ENCODE measurements at places on chromosomes 5 and 9.

GRCh38 chr5:84430863-84431663 lies 46.4 kb upstream of the EDIL3 start:
- DNase-seq = peak; percentile 11

DNA sequence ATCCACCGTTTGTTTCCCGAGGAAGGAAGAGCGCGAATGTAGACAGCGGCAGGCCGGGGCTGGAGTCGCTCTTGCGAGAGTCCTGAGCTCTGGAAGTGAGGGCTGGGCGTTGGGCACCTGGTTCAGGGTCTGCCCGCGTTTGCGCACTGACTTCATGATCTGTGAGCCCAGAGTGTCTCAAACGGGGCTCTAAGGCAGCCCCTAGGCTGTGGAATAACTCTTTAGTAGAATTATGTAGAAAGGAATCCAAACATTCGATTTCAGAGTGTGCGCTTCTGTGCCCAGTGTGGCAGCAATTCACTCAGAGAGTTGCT lies 478 bp upstream of the GGTA1 start:
- no peak for DNase-seq

GRCh38 chr5:171386861-171387344 lies 746 bp upstream of the NPM1 start:
- DNase-seq = no peak

- no peak for DNase-seq
Observed at GRCh38 chr5:87831499-87831898, 418.8 kb upstream of the CCNH start.

DNA sequence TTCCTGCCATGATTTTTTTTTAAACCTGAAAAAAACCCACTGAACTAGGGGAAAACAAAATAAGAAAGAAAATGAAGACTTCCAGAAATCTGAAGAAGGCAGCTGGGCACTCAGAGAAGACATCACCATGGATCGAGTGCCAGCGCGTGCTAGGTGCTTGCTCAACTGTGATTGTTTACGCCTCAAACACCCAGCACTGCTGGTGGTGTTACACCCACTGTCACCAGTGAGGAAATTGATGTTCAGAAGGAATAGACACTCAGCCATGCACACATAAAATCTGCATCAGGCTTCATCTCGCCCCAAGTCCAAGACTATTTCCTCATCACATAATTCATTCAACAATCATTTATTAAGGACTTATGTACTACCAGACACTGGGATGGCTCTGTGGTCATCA lies 82.1 kb downstream of the HRH2 start:
- DNase-seq = no peak

DNA sequence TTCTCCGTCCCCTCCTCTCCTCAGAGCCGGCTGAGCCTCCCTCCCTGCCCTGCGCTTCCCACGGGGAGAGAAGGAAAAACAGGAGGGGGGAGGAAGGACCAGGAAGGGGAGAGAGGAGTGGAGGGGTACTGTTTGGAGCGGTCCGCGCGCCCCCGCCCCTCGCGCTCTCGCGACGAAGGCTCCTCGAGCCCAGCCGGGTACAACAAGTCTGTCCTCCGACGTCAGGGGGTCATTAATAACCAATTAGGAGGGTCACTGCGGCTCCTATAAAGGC lies 480 bp upstream of the PRDM12 start:
- DNase-seq = no peak

DNA sequence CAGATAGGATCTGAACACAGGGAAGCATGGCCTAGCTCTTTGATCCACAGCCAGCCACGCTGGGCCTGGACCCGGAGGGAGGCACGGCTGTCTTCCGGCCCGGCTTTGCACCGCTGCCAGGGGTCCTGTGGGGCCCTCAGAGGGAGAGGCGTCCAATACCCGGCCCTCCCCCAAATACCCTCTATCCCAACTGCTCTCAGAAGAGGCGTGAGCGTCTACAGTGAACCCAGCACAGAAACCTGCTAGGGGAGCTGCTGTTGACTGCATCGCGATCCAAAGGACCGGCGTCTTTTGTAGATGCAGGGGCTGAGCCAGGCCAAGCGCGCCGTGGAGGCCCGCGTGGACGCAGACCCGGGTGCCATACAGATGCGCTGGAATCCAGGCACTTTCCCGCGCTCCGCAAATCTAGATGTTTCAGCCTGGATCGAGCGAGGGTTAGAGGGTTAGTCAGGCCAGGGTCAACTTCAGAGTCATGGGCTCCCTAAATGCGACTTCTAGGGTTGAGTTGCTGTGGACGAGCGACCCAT lies 1.1 kb upstream of the TCF7 start:
- no peak for DNase-seq

DNA sequence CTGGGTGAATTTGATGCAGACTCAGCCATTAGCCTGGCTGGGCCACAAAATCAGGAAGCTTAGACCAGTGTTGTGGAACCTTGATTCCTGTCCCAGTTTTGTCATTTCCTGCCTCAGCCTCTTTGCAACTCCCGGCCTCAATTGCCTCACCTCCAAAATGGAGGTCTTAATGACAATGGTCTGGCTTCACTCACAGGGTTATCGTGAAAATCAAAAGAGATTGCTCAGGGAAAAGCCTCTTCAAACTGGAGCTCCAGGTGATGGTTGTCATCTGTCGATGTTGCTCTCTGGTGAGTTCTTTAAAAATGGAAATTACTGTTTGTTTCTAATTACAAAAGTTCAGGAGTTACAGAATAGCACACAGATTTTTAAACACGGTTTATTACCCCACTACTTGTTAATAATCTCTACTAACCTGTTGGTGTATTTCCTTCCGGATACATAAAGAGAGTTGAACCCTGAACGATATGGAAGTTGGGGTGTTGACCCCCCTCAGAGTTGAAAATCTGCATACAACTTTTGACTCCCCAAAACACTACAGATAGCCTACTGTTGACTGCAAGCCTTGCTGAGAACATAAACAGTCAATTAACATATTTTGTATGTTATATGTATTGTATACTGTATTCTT lies 109.9 kb upstream of the CPEB4 start:
- DNase-seq = peak; percentile 30

- DNase-seq = peak; percentile 48
Observed at GRCh38 chr5:158642879-158643278, 456.8 kb downstream of the EBF1 start.

GRCh38 chr5:172691886-172692285 lies 50.8 kb downstream of the NEURL1B start:
- DNase-seq = no peak

DNA sequence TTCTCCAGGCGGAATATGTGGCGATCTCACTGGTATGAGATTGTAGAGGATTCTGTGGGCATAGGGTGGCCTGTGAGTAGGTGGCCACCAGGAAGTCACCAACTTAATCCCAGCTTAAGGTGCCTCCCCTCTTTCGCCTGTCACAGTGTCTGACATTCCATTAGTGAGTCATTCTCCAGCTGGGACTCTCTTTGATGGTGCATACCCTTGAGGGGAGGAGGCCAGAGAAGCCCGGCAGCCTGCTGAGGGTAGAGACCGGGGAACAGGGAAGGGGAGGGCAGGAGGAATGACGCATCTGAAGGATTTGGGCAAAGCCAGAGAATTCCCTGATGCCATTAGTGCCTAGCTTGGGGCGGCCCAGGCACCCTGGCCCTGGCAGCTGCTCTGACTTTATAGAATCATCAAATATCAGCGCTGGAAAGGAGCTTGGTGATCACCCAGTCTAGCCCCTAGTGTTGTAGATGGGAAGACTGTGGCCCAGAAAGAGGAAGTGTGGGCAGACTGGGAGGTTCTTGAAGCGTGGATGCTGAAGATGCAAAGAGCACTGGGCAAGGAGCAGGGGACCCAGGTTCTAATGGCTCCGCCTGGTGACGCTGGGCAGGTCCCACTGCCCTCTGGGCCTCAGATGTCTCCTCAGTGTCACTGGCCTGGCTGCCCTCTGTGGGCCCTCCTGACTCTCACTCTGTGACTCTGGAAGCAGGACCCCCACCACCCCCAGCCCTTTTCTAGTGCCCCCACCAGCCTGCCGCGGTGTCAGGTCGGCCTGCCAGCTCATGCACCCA lies 41.4 kb downstream of the DAB2IP start:
- DNase-seq = peak; percentile 44

DNA sequence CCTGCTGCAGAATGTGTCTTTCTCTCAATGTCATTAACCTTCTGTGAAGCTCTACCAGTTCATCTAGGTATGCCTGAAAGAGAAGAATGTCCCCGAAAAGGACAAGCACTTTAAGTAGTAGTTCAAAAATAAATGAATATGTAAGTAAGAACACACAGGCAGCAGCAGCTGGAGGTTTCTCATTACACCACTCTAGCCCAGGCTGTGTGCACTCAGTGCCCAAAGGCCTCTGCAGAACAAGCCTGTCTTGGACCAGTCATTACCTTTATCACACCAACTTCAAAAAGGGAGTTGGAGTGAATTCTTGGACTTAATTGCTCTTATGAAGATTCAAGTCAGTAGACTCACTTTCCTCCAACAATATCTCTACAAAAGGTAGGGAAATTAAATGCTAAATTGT lies 268.8 kb downstream of the MLLT3 start:
- DNase-seq = peak; percentile 40

DNA sequence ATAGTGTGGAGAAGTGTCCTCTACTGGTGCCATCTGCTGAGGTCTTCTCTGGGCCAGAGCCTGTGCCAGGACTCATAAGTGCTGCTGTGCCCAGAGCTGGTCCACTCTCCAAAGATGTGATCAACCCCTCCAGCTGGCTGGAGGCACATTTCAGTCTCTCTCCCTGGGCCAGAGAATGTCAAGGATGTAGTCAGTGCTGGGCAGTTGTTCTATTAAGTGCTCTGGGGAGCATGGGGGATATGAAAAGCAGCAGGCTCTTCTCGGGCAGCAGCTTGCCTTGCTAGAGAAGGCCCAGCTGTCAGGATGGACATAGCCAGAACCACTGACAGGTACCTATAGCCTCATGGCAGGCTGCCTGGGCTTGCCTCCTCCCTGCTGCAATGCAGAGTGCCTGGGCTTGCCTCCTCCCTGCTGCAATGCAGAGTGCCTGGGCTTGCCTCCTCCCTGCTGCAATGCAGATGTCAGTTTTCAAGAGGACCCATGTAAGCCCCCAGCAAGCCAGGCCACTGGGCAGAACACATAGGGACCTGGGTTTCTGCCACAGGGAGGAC lies 157.2 kb upstream of the PANK3 start:
- peak; percentile 30 for DNase-seq

DNA sequence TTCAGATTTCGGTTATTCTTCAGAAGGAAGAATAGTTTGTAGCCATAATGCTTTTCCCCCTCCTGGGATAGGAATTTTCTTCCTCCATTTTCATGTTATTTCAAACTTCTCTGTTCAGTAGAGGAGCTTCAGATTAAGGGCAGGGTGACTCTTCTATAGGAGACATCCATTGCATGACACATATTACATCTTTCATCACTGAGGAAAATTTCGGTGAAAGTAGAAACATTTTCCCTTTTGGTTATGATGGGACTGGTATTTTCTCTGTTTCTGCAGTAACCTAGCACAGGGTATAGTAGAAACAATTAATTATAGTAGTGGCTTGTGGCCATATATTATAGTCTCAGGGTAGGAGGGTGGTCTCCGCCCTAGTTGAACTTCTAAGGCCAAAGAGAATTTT lies 1.1 kb downstream of the IPO11 start:
- DNase-seq = no peak

GRCh38 chr9:102941868-102942267 lies 53.3 kb upstream of the CYLC2 start:
- no peak for DNase-seq

DNA sequence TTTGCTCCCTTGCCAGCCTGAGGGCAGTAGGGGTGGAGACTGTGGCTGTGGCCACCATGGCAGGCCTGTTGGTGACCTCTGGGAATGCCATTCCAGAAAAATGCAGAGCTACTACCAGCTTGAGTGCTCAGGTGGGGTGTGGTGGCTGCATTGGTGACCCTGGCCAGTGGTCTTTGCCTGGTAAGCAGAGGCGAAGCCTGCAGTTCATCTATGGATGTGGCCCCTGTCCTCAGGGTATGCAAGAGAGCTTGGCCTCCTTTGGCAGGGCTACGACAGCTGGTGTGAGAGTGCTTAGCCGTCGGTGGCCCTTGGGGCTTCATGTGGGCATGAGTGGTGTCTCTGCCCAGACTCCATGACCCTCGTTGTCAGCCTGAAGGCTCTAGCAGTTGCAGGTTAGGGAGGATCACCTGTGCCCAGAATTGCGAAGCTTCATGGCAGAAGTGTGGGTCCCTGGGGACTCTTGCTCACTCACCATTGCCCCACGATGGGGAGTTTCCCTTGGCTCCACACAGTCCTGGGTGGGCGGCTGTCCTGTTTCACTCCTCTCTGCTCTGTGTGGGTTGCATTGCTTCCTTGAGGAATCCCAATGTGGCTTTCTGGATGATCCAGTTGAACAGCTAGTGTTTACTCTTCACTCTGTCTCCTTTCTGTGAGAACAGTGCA lies 117.9 kb upstream of the CDH12 start:
- DNase-seq = no peak

GRCh38 chr5:41240985-41241384 lies 27.7 kb upstream of the C6 start:
- DNase-seq = no peak

DNA sequence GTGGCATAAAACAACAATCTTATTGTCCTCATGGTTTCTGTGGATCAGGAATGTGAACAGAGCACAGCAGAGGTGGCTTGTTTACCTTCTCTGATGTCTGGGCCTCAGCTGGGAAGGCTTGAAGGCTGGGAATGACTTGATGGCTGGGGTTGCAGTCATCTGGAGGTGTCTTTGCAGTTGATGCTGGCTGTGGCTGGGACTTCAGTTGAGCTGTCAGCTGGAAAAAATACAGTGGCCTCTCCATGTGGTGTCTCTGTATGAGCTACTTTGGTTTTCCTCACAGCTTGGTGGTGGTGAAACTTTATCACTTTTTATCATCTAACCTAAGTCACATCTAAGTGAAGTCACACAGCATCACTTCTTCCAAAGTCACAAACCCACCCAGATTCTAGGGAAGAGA lies 24.7 kb upstream of the STX17 start:
- no peak for DNase-seq

DNA sequence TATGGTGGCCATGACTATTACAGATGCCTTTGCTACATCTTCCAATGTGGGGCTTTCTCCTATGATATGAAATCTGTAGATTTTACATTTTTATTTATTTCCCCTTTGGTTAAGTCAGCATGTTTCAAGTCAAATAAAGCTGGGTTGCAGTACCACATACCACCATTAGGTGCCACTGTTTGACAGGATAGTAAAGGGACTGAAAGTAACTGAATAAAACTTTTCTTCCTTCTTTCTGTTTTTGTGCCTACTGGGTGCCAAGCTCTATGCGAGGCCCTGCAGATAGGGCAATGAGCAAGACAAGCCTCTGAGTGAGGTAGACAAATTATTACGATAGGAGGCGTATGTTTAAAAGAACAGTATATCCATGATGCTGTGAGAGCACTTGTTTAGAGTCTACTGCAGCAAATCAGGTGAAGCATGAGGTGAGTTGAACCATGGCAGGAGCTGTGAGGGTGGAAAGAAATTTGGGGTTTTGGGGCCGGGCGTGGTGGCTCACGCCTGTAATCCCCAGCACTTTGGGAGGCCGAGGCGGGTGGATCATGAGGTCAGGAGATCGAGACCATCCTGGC lies 64.8 kb downstream of the GDNF start:
- no peak for DNase-seq

All from muscle of leg (tissue), 16 donors.